Liver (tissue), 10 donors: ENCODE measurements at places on chromosomes 3 and 15.

GRCh38 chr3:194854206-194854605 lies 168.5 kb downstream of the FAM43A start:
- H3K4me1 ChIP-seq, result no peaks in the 10 kb centered on the region
- H3K36me3 ChIP-seq, result no peaks in the 10 kb centered on the region
- no peak overlapping the region for H3K4me3 ChIP-seq
- no peak for DNase-seq
- H3K27ac ChIP-seq, result no peak overlapping the region
- no peaks in the 10 kb centered on the region for H3K27me3 ChIP-seq

DNA sequence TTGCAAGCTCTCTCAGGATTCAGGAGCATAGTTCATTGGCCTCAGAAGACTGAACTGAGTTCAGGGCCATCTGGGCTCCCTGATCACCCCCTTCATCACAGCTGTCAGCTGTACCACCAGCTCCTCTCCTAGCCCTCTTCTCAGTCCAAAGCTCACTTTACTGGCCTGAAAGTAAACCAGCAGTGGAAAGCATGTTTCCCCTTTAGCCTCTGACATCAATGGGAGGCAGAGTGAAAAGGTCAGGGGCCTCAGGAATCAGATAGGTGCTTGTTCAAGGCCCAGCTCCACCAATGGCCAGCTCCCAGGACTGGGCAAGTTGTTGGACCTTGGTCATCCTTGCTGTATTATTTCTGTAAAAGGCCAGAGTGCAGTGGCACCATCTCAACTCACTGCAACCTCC lies 223.4 kb downstream of the TLE3 start:
- no peaks in the 10 kb centered on the region for H3K4me1 ChIP-seq
- H3K36me3 ChIP-seq, result no peaks in the 10 kb centered on the region
- H3K4me3 ChIP-seq, result no peak overlapping the region
- DNase-seq, result no peak
- H3K27me3 ChIP-seq, result no peaks in the 10 kb centered on the region

DNA sequence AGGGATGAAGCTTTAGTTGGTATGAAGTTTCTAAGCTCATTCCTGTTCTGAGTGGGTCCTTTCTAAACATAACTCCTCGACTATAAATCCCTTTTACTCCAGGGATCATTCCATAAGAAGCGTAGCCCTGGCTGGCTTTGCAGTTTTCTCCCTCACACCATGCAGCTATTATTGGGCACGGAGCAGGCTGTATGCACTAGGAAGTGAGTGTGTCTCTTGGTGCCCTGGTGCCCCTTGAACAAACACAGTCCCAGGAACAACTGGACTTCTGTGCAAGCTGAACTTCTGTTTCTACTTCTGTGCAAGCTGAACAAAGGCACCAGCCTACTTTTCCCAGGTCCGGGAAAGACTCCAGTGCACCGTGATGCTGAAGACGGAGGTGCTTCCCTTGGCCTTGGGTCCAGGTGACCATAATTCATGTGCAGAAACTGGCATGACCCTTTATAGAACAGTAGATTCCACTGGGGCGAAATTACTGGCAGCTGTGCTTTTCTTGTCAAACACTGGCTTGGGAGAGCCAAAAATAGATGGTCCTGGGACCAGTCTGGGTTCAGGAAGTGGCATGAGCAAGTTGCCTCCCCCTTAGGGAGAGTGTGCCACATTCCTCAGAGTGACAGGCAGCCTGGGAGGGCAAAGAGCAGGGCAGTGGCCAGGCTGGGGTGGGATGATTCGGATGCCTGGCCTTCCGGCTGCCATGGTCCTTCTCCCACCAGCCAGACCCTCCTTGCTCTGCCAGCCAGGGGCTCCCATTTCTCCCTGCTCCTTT lies 127.2 kb downstream of the SLCO3A1 start:
- no peak overlapping the region for H3K4me3 ChIP-seq
- H3K27ac ChIP-seq, result no peak overlapping the region
- no peaks in the 10 kb centered on the region for H3K4me1 ChIP-seq
- DNase-seq, result no peak

DNA sequence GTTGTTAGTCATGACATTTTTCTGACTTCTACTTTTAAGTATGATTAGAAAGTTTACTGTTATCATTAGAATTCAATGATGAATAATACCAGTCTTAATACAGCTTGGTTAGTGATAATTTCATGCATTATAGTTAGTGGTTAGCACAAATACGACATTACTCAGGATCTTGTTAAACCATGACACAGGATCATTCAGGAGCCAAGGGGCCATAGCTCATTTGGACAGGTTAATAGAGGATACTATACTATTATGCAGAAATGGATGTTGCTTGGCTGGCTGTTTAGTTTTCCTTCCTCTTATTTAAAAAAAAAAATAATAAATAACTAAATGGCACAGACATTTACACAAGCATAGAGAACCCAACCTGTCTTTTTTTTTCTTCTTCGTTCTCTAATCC lies 55.5 kb downstream of the NSUN3 start:
- no peaks in the 10 kb centered on the region for H3K36me3 ChIP-seq
- H3K4me3 ChIP-seq, result no peak overlapping the region
- H3K27ac ChIP-seq, result no peak overlapping the region
- H3K4me1 ChIP-seq, result no peaks in the 10 kb centered on the region
- DNase-seq, result no peak

DNA sequence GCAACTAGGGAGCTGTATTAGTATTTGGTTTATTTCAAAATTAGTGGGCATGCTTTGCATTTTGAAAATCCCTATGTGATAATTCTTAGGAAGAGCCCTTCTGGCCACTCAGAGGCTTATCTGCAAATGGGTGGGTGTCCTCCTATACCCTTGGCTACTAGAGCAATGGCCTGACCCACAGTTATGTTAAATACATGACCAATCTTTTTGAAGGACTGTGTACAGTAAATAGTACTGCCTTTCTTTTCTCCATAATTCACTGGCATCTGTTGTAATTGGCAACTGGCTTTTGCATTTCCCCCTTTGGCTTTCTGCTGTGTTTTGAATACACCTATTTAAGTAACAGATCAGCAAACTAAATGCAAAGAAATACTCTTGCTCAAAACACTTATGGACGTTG lies 175.4 kb downstream of the ANXA2 start:
- H3K36me3 ChIP-seq, result no peaks in the 10 kb centered on the region
- no peak overlapping the region for H3K27ac ChIP-seq
- H3K4me1 ChIP-seq, result no peaks in the 10 kb centered on the region

DNA sequence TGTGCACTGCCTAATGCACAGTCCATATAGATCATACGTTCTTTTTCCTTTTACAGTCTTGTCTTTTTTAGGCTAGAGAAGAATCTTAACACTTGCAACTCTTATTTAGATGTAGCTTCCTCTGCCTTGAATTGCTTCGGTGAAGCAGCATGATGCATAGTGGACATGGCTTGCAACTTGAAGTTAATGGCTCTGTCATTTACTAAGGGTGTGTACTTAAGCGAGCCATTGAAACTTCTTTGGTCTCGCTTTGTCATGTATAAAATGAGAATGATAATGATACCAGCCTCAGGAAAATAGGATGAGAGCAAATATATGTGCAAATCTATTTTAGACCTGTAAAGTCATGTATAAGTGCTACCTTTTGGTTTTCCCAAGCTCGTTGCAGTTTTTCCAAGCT lies 147.4 kb downstream of the GHSR start:
- DNase-seq, result no peak
- no peak overlapping the region for H3K27ac ChIP-seq
